ENCODE measurements at places on chromosomes 16 and 17.
A peak's percentile ranks its signal among the peaks of the same experiment; 100 is the strongest.

DNA sequence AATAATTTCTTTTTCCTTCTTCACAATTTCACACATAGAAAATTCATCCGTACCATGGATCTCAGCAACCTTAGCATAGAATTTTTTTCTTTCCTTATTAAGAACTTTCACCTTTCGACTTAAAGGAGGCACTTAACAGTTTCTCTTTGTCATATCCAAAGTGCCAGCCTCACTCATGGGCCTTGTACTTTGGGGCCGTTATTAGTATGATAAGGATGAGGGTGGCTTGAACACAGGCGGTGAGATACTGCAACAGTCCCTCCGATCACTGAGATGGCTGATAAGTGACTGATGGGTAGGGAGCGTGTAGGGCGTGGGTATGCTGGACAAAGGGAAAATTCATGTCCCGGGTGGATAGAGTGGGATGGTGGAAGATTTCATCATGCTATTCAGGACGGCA, 85.3 kb downstream of the OR1D5 start:
- no peak for DNase-seq

DNA sequence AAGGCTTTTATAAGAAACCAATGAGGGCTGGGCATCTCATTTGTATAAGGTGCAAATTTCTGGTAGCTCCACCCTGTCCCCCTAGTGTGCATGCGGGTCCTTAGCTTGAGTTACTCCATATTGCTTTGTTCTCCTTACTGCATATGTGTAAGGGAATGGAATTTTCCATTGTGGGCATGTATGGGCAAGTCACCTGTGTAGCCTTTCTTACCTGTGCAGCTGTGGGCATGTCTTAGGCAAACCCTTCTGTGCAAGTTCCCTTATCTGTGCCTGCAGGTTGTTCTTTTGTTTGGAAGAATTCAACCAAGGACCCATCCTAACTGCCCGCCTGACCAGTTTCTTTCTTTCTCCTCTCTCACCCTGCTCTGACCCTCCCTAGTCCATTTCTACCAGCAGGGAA, 122.8 kb upstream of the HS3ST4 start:
- DNase-seq = no peak

- DNase-seq = no peak
Observed at GRCh38 chr17:82235775-82236141, 6.9 kb downstream of the SLC16A3 start.

GRCh38 chr16:50011707-50012106, 13.3 kb upstream of the CNEP1R1 start:
- DNase-seq = no peak

- no peak for DNase-seq
Observed at GRCh38 chr16:13376174-13376573, 474.8 kb downstream of the SHISA9 start.

DNA sequence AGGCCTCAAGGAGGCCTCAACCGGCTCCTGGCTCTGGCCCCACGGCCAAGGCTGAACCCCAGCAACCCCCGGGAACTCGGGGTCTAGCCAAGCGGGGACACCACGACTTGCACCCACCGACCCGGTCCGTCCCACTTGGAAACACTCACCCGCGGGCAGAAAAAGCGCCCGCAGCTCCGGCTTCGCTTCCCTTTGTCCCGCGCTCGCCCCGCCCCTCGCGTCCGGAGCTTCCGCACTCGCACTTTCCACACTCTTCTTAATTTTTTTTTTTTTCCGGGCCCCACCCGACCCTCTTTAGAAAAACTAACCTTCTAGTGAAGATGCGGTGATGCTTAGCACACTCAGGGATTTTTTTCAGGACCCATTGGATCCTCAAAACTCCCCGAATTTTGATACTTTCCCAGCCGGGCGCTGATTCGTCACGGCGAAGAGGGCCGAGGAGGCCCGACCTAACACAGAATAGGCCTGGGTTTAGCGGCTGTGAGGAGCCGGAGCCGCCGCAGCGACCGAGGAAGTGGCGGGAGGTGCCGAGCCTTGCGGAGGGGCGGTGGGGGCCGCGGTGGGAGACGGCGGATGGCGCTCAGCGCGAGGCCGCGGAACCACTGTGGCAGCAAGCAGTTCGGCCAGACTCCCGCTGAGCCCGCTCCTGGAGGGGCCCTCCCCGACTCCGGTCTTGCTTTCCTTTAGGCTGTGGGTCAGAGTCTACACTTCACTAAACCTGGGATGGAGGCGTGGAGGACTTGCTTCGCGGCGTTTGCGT, at the start of gene SMARCE1:
TSS of gene SMARCE1 (minus strand) at position 195 of the 760 bp plus-strand sequence. CDS start 2,016 bp downstream, outside the sequence.
- DNase-seq = no peak

DNA sequence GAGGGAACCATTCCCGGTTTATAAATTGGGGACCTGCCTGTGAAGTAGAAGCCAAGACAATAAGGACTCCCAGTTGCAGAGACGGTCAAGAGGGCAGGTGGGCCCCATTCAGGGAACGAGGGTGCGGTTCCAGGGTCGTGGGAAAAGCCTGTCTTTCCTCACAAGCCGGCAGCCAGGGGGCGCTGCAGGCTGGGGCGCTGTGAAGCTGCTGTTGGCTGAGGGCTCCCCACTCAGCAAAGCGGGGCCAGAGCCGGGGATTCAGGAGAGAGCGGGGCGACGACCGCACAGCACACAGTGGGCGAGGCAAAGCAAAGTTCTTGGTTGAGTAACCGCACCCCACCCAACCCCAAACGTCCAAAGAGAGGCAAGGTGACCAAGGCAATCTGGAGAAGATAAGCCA, 24.9 kb downstream of the CDRT15 start:
- DNase-seq = no peak

DNA sequence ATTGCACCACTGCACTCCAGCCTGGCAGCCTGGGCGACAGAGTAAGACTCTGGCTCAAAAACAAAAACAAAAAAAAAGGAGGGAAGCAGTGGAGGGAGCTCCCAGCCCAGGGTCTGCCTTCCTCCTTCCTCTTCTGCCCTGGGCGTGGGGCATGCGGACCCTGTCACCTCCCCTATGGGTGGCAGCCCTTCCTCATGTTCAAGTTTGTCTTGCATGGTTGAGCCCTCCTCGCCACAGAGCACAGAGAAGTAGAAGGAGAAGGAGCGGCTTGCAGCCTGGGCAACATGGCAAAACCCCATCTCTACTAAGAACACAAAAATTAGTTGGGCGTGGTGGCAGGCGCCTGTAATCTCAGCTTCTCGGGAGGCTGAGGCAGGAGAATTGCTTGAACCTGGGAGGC, 21.4 kb upstream of the TIMP2 start:
- no peak for DNase-seq

DNA sequence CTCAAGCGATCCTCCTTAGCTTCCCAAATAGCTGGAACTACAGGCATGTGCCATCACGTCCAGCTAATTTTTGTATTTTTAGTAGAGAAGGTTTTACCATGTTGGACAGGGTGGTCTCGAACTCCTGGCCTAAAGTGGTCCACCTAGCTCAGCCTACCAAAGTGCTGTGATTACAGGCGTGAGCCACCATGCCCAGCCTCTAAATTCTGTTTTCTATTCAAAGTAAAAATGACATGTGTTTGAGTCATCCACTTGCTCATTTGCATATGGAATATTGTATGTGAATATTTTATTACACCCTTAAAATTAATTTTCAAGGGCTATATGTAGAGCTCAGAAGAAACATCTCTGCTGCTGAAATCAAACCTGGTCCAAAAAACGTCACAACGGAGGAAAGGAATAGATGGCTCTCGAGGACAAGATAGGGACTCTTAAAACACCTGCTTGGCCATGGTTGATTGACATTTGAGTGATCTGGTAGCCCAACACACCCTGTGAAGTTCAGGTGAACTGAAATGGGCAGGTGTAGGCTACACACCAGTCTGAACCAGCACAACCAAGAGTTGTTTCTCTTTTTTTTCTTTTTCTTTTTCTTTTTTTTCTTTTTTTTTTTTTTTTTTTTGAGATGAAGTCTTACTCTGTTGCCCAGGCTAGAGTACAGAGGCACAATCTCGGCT, 51.1 kb downstream of the SF3B3 start:
- DNase-seq = no peak

GRCh38 chr17:36928471-36929345, 8.6 kb upstream of the LHX1 start:
- DNase-seq = no peak

GRCh38 chr17:34161690-34162089, 93.4 kb upstream of the CCL2 start:
- DNase-seq = no peak

DNA sequence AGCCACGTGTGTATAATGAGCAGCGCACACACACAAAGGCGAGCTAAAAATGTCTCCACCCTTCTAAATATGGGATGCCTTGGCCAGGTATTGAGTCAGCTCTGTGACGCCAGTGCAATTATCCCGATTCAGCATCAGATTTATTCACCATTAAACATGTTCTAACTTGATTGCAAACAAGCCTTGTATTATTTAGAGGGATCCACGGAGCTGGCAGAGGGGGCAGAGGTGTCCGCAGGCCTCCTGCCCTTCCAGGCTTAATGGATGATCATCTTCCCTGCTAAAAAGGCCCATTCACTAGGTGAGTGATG, 591.7 kb downstream of the MAF start:
- peak; percentile 26 for DNase-seq

DNA sequence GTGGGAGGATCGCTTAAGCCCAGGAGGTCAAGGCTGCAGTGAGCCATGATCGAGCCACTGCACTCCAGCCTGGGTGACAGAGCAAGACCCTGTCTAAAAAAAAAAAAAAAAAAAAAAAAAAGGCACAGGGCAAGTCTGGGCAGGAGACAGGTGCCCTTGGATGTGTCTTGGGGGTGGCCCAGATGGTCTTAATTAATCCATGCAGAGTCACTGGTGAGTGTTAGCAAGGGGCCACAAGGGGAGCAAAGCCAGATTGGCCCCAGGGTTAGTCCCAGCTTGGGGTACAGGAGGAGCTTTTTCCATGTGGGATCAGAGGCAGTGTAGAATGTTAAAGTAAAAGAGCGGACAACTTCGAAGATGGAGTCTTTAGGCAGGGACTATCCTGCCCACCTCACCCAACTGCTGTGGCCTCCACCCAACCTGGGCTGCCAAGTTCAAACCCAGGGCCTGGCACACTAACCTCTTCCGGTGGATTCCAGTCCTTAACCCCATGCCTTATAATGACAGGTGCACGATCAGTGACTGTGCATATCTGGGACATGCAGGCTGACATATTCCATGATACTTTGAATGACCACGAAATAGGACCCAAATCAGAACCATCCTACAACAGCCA, 32.2 kb upstream of the MFSD6L start:
- DNase-seq = no peak

- DNase-seq = no peak
Observed at GRCh38 chr17:17499402-17500145, 3.4 kb upstream of the RASD1 start.

GRCh38 chr16:55467898-55468297, 11.1 kb upstream of the MMP2 start:
- no peak for DNase-seq

DNA sequence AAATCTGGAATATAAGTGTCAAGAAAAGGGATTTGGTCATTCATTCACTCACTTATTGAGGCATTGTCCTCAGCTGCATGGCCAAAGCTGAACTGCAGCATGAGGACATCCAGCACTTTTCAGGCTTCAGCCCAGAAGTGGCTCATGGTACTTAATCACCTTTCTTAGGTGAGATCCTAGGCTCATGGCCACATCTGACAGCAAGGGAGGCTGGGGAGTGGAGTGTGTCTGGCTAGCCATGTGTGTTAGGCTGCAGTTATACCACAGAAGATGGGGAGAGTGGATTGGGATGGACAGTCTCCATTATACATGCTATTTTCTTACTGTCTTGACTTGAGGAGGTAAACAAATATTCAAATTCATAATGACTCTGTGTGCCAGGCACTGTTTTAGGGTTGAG, 68.8 kb downstream of the SHISA6 start:
- DNase-seq = no peak

GRCh38 chr16:10938796-10939648, 3.2 kb downstream of the DEXI start:
- DNase-seq = no peak

DNA sequence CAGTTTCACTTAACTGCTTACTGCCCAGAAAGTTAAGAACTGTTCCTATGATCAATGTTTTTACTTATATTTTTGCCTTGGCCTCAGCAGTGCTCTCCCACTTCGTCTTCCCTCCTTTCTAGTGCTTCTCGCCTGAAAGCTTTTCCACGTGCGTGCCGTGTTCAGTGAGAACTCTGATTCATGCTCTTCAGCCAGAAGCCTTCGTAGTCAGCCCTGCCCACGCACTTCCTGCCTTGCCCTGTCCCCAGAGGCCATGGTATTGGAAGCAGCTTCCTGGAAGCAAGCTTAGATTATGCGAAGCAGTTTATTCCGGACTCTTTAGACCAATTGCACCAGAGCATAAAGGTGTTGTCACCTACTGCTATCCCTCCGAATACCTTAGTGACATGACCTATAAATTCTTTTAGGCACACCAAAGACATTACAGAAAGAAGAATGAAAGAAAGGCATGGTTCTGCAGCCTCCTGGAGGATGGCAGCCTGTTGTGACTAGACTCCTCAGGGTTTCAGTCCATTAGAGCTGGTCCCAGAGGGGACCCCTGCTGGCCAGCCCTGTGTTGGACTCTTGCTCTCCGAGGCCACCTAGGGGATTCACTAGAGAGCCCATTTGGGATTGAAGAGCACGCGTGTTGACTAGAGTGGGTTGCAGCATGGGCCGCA, 105.2 kb downstream of the RPTOR start:
- no peak for DNase-seq

DNA sequence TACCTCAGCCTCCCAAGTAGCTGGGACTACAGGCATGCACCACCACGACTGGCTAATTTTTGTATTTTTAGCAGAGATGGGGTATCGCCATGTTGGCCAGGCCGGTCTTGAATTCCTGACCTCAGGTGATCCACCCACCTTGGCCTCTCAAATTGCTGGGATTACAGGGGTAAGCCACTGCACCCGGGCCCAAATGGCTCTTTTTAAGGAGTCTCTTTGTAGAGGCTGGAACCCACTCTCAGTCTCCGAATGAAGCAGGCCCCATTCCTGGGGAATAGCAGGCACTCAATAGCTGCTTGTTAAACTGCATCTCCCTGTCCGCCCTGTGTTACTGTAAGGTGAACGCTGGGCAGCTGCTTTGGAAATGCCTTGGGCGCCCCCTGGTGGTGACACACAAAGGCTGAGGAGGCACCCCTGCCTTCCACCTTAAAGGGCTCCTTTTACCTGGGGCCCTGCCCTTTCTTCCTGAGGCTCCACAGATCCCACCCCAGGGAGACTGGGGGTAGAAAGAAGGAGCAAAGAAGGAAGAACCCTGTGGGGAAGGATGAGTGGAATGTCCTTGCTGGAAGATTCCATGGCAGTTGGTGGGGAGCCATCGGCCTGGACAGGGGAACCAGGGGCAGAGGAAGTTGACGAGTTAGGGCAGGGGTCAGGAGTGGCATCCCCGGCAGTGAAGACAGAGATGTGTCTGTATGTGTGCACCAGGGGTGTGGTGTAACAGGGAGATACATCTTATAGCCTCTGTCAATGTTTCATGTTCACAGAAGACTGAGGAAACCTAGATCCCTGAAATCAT, 6.1 kb upstream of the SP2 start:
- peak; percentile 73 for DNase-seq

- no peak for DNase-seq
Observed at GRCh38 chr16:58847902-58848661, 114.0 kb upstream of the GOT2 start.
